Stimulated activated CD8-positive, alpha-beta memory T cell treated with anti-CD3 and anti-CD28 coated beads, Interleukin-2, amount 100 ng/mL, for 48 hours (primary cell): ENCODE measurements at places on chromosomes 12 and 14.
A peak's percentile ranks its signal among the peaks of the same experiment; 100 is the strongest.

- DNase-seq = no peak
Measured at GRCh38 chr14:27995691-27996090, 770.9 kb upstream of the FOXG1 start.

DNA sequence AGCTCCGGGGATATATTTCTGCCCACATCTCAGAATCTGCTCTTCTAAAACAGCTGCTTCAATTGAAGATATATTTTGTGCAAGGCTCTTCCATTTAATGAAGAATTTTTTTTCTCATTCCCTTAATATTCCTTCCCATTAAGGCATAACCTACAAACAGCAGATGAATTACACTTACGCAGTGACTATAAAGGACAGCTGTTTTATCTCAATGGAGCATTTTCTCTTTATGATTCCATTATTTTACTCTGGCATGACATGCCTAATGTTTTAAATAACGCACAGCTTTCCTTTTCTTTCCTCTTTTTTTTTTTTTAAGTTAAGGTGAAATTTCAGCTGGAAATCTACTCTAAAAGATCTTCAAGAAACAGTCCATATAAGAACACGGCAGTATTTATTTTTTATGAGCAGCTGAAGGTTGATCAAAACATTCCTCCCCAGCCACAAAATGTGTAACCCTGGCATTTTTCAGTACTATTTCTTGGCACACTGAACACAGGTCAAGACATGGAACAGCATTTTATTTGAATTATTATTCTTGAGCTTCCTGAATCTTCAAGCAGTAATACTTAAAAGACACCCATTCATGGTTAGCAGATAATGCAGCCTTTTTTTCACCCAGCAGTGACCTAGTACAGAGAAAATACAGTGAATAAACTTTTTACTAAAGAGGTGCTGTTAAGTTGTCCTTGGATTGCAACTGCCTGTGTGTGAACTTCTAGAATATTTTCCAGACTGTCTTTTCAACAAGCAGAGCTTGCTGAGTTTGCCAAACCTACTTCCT lies 118.1 kb upstream of the FOXN3 start:
- no peak for DNase-seq

GRCh38 chr12:128170181-128170580 lies 96.8 kb upstream of the TMEM132C start:
- DNase-seq = no peak

- DNase-seq = peak; percentile 72
Measured at GRCh38 chr12:57476162-57476992, 3.3 kb downstream of the ARHGAP9 start.

- no peak for DNase-seq
Measured at GRCh38 chr12:22312336-22312735, 22.2 kb downstream of the ST8SIA1 start.

DNA sequence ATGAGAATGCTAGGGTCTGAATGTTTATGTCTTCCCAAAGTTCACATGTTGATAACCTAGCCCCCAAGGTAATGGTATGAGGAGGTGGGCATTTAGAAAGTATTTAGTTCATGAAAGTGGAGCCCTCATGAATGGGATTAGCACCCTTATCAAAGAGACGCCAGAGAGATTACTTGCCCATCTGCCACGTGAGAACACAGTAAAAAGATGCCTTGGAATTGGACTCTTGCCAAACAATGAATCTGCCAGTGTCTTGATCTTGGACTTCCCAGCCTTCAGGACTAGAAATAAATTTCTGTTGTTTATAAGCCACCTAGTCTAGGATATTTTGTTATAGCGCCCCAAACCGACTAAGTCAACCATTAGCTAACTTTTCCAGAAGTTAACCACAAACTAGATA lies 92.0 kb upstream of the SLC38A4 start:
- no peak for DNase-seq

GRCh38 chr14:80868260-80868659 lies 73.3 kb downstream of the CEP128 start:
- DNase-seq = no peak

DNA sequence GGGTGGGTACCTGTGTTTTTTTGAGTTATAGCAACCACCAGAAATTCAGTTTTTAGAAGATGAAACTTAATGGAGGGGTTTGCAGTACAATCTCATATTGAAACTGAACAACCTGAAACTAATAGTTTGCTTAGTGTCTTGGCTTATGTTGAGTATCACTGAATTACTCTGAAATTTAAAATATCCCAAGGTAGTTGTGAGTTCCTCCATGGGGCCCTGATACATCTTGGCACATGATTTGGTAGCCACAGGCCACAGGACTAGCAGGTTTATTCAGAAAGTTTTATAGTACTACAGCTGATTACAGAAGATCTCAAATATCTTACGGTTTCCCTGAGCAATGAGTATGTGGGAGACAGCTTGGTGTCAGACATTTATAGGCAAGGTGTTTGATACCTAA lies 10.4 kb downstream of the PTGES3 start:
- DNase-seq = no peak

GRCh38 chr14:103613517-103613916 lies 15.5 kb upstream of the KLC1 start:
- DNase-seq = no peak
